ENCODE measurements at places on chromosomes 1 and 21.

DNA sequence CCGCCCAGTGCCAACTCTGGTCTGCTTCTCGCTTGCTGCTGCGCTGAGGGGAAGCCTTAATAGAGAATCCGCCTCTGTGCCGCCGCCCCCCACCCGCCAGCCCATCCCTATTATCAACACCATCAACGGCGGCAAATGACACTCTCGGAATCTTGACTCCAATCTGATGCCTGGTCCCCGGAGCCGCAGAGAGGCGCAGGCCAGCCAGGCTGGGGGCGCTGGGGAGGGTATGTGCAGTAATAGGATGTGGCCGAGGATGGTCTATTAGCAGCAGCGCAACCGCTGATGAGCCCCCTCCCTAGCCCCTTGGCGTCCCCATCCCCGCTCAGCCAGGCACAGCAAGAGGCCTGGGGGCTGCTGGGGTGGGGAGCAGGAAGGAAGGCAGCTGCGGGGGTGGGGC is 15.1 kb upstream of the DMBX1 start:
- DNase-seq: no peak

DNA sequence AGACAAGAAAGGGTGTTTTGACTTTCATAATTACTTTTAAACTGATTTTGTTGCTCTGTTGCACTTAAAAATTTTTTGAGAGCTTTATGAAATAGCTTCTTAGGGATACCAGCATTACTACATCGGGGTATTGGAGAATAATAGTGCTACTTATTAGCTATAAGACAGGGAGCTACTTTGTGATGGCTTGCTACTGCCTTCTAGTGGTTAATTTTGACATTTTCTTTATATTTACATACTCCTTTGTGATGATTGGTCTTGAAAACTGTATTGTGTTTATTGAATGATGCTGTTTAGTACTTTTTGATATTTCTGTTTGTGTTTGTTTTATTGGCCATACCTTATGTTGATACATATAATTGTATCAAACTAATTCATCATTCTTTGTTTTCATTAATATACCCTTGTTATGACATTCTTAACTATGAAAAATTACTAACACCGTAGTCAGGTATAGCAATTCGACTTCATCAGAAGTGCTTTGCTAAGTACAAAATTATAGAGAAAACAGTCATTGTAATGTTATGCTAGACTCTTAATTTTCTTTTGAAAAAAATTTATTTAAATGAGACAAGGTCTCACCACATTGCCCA is 85.5 kb downstream of the CLIC4 start:
- no peak for DNase-seq

GRCh38 chr1:196462086-196462485 is 146.2 kb downstream of the KCNT2 start:
- no peak for DNase-seq

- no peak for DNase-seq
Observed at GRCh38 chr1:190679983-190680382, 202.3 kb upstream of the BRINP3 start.

GRCh38 chr21:38289705-38290485 is 33.1 kb downstream of the KCNJ15 start:
- no peak for DNase-seq

DNA sequence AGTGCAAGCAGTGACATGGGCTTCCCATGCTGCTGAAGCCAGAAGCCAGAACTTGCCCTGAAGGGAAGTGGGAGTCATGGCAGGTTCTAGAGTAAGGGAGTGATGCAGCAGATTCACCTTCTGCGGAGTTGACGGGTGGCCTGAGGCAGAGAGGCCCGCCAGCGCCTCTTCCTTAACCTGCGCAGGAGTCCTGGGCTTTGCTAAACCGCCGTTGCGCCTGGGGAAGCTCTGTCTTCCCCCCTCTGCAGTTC is 67.3 kb downstream of the OBSCN start:
- no peak for DNase-seq

DNA sequence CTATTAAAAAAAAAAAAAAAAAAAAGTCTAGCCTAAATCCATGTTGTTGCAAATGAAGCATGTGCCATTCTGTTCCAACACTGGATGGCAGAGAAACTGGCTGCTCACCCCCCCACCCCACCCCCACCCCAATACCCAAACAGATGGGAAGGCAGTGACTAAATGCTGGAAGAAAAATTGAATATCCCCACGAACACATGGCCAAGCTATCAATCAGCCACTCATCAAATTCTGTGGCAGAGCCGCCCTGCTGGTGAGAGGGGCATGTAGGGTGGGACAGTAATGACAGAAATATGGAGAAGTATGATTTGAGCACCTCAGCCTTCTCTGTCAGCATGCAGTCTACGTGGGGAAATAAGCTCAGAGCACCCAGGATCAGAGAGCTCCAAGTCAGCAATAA is 34.1 kb downstream of the OPTC start:
- DNase-seq: no peak

DNA sequence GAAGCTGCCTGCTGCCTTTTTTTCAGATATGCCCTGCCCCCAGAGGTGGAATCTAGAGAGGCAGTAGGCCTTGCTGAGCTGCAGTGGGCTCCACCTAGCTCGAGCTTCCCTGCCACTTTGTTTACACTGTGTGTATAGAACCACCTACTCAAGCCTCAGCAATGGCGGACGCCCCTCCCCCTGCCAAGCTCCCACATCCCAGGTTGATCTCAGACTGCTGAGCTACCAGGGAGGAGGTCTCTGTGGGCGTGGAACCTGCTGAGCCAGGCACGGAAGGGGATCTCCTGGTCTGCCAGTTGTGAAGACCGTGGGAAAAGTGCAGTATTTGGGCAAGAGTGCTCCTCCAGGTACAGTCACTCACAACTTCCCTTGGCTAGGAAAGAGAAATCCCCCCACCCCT is 65.1 kb downstream of the MSH4 start:
- no peak for DNase-seq

DNA sequence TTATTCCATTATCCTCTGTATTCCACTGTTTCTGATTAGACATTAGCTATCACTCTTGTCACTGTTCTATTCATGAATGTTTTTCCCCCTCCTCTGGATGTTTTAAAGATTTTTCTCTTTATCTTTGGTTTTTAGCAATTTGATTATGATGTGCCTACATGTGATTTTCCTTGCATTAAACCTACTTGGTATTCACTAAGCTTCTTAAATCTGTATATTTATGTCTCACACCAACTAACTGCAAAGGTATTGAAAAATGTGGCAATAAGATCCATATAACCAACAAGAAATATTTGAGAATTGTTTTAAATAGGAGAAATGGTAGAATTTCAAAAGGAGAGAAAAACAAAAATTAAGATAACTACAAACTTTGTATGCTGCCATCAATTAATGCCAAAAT is 25.2 kb downstream of the FAF1 start:
- no peak for DNase-seq

DNA sequence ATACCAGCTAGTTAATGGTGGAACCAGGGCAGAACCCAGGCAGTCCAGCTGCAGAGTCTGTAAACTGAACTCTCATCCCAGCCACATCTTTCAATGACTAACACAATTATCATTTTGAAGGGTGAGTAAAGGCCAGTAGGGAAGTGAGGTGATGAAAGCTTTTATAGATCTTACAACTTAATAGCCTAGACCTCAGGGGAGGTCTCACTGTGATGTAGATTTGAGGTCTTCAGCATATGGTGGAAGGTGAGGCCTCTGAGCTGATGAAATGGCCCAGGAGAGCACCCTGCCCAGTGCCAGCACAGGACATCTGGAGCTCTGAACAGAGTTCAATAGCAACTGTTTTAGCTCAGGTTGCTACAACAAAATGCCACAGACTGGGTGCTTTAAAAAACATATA is 44.8 kb upstream of the POU2F1 start:
- DNase-seq: no peak

DNA sequence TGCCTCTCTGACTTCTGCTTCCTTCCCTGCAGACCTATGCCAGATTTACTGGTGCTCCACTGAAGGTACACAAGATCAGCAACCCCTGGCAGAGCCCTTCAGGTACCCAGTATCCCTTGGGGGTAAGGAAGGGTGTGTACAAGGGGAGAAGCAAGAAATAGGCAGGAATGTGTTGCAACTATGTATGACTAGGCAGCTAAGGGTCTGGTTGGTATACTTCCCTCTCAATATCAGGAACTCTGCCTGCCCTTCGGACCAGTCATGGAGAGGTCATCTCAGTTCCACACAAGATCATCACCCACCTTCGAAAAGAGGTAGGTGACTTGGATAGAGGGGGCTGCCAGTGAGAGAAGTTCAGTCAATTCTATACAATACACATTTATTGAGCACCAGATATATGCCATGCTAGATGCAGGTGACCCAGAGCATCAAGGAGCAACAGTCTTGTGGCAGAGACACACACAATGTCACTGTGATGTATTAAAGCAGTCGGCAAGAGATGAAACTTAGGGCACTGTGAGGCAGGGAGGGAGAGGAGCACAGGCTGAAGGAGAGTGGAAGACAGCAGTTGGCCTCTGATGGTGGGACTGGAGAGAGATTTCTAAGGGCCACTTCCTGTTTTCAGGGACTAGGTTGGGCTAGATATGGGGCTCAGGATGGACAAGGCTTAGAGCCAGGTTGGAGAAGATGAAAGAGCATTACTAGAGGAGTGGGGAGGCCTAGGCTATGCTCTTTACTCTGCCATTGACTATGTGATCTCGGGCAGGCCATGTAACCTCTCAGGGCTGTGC is 2.0 kb downstream of the MTX1 start:
- DNase-seq: no peak

DNA sequence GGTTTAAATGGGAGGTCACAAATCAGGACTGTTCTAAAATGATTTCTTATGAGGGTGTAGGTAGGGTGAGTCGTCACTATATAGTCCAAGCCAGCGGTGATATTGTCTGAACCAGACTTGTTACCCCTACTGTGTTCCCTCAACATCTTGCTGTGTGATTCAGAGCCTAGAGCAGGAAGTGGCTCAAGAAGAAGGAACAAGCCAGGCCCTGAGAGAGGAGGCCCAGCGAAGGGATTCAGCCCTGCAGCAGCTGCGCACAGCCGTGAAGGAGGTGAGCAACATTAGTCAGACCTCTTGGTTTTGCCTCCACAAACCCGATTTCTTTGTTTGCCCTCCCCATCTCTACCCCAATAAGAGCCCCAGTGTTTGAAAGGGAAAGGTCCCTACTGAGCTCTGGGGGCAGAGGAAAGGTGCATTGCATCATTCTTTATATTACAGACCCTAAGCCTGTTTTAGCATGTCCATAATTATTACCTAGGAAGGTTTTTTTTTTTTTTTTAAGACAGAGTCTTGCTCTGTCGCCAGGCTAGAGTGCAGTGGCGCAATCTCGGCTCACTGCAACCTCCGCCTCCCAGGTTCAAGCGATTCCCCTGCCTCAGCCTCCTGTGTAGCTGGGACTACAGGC is 5.0 kb upstream of the SH3BGRL3 start:
- DNase-seq: no peak
